ENCODE measurements at places on chromosomes 11 and 22.

GRCh38 chr11:75718419-75719339 is 1.0 kb downstream of the MOGAT2 start:
- no peak for DNase-seq

- DNase-seq, result no peak
These were observed 304.3 kb upstream of the NCAM1 start for GRCh38 chr11:112656772-112657428.

DNA sequence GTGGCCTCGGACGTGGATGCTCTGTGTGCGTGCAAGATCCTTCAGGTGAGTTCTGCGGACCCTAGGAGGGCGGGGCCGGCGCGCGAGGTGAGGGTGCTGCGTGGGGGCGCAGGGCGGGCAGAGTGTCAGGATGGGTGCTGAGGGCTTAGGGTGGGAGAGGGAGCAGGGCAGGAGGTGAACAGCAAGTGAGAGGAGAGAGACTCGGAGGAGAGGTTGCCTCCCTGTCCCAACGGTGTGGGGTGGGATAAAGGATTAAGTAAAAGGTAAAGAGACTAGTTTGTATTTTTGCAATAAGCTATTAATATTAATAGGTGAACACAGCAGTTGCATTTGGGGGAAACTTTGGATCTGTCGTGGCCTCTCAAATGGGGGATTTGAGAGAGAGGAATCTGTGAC is 451 bp downstream of the CDC45 start:
- DNase-seq, result no peak

GRCh38 chr11:119295178-119295577 is 21.8 kb downstream of the MCAM start:
- DNase-seq, result peak; percentile 25

DNA sequence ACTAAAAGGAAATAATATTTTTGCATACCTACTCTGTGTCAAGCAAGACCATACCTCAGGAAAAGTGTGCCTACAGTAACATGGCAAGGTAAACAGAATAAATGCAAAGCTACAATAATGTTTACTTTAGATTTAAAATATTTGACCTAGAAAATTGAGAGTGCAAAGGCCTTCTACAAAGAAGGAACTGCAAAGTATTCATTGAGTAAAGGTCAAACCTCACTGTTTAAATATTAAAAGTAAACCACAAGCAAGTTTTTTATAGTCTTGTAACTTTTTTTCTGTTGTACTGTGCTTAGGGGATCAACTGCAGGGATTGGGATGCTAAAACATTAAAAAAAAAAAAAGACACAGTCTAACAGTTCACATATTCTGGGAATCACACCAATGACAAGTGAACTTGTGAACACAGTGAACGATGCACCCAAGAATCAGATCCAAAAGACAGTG is 48.8 kb downstream of the CWF19L2 start:
- DNase-seq, result no peak

DNA sequence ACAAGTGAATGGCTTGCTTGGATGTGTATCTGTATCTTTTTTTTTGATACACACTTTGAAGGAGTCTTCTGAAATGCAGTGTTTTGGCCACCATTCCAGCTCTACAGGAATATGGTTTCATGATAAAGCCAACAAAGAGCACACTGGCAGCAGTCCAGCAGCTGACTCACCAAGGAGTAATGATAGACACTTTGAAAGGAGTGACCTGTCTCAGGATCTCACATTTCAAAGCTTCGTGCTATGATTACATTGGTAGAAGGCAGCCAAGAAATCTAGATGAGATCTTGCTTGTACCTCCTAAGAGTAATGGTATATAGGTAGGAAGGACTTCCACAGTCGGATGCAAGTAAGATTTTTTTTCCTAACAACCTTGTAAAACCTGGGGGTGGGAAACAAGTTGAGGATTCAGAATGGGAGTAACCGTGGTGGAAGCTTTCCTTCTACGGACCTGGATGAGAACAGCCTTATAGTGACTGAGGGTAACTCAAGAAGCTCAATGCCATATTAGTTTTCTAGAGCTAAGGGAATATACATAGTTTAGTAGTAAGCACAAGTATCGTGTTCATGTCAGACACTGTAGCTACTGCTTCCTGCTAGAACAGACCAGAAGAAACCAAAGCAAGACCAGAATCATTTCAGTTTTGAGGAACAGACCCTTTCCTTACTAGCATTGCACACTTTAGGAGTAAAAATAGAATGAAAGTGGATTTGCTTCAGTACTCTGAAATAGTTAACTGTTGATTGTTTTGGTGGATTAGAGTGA is 25.0 kb downstream of the MTMR3 start:
- DNase-seq, result peak; percentile 73

- no peak for DNase-seq
These were observed 12.1 kb upstream of the MOGAT2 start for GRCh38 chr11:75705541-75705940.

- no peak for DNase-seq
These were observed 14.0 kb upstream of the MCHR1 start for GRCh38 chr22:40665312-40665711.

DNA sequence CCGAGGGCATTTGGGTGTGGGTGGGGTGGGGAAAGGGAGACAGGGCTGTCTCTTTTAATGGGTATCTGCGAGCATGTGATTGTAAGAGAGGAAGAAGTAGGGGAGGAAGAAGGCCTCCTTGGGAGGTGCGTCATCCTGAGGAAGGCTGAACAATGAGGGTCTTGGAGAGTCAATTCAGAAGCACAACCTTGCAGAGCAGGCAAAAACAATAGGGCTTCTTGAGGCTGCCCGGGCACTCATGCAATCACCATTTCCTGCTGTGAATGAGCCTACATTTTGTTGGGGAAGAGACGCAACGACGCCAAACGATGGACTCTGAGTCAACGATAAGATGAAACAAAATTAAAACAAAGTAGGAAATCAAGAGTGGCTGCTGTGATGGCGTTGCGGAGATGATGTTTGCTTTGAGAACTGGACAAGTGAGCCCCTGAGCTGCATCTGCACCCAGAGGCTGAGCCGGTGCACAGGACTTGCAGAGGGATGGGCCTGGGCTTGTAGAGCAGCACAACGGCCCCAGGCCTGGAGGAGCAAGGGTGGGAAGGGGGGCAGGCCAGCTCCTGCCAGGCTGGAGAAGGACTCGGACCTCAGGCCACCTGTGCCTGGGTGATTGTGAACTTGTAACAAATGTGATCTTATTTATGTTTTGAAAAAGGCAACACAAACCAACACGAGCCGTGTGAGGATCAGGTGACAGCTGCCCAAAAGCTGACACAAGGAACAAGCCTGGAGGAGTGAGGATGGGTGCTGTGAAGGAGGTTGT is 92.3 kb upstream of the B3GAT1 start:
- DNase-seq, result no peak

- no peak for DNase-seq
These were observed 136.4 kb downstream of the CCDC81 start for GRCh38 chr11:86511086-86511551.

GRCh38 chr11:122756417-122756816 is 81.9 kb upstream of the CRTAM start:
- DNase-seq, result peak; percentile 83

GRCh38 chr11:63610604-63611394 is 3.4 kb downstream of the PLAAT3 start:
- no peak for DNase-seq

- DNase-seq, result no peak
These were observed 92.0 kb downstream of the JRKL start for GRCh38 chr11:96481771-96482170.

DNA sequence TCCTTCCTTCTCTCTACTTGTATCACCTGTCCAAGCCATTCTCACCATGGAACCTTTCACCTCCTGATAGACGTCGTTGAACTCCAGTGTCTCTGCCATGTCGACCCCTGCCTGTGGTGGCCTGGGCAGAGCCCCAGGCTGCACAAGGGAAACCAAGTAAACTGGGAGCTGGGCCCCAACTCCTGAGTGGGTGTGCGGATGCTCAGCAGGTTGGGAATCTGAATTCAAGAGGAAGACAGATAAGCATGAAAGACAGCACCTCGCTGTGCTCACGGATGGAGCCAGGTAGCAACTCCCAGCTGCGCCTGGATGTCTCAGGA is 709 bp downstream of the SSRP1 start:
- no peak for DNase-seq

DNA sequence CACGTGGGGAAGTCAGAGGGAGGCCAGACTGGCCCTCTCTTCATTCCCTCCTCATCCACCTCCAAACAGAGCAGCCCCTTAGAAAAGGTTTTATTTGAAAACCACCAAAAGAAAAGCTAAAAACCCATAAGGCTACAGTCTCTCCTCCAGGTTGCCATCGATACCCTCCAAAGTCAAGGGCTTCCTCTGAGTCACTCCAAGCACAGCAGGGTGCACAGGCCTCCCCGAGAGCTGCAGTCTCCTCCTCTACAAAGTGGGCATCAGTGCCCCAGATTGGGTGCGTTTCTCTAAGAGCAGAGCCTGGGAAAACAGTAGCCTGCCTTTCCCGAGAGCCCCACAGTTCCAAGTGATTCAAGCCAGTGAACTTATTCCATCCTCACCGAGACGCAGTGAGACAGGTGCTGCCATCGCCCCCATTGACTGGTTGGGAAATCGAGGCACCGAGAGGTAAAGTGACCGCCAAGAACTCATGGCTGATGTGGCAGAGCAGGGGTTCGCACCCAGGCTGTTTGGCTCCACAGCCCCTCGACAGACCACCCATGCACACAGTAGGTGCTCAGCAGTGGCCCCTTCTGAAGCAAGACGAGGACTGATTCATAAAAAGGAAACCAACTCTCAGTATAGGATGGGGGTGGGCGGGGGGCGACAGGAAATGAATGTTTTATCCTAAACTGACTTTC is 91.7 kb upstream of the SHISAL1 start:
- no peak for DNase-seq

DNA sequence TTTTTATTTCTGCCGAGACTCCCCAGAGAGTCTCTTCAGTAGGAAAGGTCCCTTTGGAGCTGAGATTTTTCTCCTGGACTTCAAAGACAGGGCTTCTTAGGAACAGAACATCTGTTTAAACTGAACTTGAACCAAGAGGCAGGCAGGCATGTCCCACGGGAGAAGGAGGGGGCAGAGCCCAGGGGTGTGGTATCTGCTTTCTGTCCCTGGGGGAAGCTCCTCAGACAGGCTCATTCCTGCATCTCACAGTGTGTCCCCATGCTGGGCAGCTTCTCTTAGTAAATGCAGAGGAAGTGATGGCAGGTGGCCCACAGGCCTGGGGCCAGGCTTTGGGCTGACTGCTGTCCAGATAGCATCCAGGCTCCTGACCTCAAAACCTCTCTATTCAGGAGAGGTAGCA is 47.3 kb downstream of the TSPAN18 start:
- no peak for DNase-seq

DNA sequence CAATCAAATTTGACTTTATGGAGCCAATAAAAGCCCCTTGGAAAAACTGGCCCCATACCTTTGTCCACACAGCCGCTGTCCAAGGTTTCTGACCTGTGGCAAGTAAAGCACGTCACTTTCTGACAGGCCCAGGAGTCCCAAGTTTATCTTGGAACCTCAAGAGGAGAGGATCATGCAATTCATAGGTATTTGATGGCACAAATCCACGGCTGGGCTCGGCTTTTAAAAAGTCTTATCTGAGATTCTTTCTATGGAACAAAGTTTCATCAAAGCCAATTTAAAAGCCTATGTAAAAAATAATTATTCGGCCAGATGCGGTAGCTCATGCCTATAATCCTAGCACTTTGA is 13.6 kb downstream of the TMEM138 start:
- DNase-seq, result no peak

DNA sequence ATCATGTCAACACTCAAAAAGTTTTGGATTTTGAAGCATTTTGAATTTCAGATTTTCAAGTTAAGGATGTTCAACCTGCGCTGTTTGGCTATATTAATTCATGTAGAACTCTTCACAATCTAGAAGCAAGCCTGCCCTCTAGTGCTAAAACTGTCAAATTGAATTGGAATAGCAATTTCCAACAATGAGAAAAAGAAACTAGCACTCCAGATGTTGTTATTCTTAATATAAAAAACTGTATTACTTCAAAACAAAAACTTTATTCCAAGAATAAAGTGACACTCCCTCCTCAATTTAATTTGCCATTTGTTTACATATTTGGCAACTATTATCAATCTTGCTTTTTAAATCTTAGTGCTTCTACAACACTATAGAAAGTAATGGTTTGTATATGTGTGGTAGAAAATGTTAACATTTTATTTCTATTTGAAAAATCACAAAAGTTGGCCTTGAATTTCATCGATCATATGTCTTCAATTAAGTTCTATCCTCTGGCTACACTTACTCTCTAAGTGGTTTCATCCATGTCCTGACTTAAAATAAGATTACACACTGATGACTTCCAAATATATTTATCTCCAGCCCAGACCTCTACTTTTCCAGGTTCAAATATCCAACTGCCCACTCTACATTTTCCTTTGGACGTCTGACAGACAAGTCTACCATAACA is 36.6 kb downstream of the DCUN1D5 start:
- DNase-seq, result peak; percentile 30

- no peak for DNase-seq
These were observed 29.0 kb upstream of the FGF3 start for GRCh38 chr11:69848201-69848600.

DNA sequence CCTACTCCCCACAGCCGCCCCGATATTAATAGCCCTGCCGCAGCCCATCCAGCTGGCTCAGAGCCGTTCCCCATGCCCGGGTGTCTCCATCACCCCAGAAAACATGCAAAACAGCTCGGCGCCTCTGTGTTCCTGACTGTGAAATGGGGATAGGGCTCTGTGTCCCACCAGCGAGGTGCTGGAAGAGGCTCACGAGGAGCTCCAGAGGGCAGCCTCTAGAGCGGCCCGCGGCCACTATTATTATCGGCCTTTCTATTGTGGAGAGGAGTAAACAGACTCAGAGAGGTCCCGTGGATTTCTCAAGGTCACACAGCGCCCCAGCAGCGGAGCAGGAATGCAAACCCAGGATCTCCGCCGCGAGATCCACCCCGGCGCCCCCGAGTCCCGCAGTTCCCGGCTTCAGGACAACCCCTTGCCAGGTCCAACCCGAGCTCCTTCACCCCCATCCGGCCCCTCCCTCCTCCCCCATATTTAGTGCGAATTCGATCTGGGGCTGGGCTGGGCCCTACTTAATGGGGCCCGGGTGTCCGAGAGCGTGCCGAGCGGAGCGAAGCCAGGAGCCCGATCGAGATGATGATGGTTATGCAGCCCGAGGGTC is at the start of gene ACTN3:
Gene ACTN3 (plus strand): TSS at position 536 of the 598 bp plus-strand sequence. CDS start 35 bp downstream, at position 571.
- no peak for DNase-seq

DNA sequence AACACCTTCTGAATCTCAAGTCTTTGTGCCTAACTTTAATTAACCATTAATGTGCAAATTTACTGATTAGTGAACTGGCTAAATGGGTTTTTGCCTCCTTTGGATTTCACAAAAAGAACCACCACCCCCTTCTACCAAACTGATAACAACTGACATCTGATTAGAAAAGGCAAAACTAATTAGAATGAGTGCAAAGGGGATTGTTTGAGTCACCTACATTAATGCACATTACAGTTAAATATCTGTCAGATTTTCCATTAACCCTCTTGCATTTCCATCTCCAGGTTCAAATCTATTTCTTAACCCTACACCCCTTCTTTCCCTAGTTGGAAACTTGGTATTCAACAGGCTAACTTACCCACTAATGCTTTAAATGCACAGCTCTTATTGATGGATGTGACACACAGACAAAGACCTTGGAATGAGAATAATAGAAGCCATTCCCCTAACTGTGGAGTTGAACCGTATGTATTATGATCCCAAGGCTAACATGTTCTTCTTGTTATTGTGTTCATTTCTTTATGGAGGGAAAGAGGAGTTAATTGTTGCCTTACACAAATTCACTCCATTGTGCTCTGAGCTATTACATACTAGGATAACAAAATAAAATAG is 161.5 kb upstream of the MTMR2 start:
- no peak for DNase-seq

- DNase-seq, result no peak
These were observed 628.3 kb downstream of the BUD13 start for GRCh38 chr11:116144387-116144958.
